ENCODE measurements at places on chromosomes 3 and 15.

DNA sequence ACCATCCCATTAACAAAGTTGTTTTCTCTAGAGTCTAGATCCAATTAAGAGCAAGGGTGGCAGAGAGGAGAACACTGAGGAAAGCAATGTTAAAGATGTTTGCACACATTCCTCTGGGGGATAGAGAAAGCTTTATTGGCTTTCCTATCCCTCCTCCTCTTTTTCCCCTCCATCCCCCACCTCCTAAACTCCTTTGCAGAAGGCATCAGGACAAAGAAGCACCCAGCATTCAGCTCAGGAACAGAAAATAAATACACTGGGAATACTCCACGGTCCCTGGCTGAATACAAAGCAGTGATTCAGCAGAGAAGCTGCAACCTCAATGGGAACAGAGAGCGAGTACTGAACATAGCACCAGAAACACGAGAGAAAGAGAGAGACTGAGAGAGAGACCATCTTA is 21.9 kb downstream of the LSAMP start:
- DNase-seq = no peak

GRCh38 chr3:168514252-168514651 is 418.5 kb upstream of the GOLIM4 start:
- no peak for DNase-seq

GRCh38 chr3:105771392-105771791 is 97.4 kb downstream of the CBLB start:
- no peak for DNase-seq

- DNase-seq = no peak
These were observed 49.0 kb downstream of the LARS2 start for GRCh38 chr3:45437383-45437782.

DNA sequence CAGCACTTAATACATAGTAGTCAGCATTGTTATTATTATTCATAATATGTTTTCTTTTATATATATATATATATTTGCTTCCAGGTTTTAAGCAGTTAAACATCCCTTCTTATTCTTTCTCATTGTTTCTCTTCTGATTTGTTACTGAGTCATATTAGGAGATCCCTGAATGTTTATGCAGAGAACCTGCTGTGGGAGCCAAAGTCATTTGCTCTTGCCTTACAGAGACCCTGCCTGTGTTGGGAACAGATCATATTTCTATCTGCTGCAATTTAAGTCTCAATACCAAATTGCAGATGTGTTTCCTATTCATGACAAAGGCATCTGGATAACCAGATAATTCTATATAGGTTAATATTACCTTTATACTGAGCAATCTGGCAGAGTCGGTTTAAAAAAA is 323.0 kb upstream of the UMPS start:
- no peak for DNase-seq

GRCh38 chr3:112377568-112378071 is 44.7 kb downstream of the CD200 start:
- no peak for DNase-seq

DNA sequence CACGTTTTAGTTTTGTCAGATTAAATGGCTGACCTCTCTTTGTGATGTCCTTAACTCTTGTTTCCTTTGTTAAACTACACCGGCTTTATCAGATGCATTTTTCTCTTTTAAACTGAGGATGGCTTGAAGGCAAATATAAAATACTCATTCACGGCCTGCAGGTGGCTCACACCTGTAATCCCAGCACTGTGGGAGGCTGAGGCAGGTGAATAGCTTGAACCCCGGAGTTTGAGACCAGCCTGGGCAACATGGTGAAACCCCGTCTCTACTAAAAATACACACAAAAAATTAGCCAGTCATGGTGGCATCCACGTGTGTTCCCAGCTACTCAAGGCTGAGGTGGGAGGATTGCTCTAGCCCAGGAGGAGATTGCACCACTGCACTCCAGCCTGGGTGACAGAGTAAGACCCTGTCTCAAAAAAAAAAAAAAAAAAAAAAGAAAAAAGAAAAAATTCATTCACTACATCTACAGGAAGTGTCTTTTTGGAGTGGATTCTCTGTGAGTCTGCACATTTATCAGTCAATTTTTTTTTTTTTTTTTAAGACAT is 34.7 kb upstream of the SACM1L start:
- no peak for DNase-seq

GRCh38 chr3:188320757-188321156 is 166.8 kb downstream of the LPP start:
- DNase-seq = no peak

GRCh38 chr15:51266656-51267050 is 71.7 kb downstream of the CYP19A1 start:
- no peak for DNase-seq

GRCh38 chr15:61084944-61085367 is 144.1 kb downstream of the RORA start:
- DNase-seq = peak; percentile 77

DNA sequence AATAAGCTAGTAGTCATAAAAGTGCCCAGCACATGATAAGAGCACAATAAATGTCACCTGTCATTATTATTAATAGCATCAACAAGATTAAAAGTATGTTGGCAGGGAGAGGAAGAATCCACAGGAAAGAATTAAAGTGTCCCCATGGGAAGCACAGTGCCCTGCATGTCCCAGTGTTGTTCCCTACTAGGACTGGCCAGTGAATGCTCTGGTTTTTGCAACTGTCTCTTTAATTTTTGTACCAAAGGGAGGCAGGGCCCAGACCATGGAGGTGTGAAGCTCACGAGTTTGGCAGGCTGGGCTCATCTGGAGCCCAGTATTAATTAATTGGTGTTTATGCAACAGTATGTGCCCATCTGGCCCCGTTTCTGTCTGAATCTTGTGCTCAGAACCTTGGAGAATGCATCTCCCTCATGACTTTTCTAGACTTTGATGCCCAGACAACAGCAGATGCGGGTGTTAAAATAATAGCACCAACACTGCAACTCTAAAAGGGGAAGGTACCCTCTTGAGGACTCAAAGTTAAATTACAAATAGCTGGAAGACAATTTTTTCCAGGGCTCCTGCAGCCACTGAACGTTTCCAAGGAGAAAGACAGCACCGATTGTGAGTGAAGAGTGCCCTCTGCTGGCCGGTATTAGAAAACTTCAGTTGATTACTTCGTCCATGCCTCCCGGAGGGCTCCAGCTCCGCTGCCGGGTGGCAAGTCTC is 71.9 kb upstream of the SPATA12 start:
- DNase-seq = peak; percentile 87

DNA sequence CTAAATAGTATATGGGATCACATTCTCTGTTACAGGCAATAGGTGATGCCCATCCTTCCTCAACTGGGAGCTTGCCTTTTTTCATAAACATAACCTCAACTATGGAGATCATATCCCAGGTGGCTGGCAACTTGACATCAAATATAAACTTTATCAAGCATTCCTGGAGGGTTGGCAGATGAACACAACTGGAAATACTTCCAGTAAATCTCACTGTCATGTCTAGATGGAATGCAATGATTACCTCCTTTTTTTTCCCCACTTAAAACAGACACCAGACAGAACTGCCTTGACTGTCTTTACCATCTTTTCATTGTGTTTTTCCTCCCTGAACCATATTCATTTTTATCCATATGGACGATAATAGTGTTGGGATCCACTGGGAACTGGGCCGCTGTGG is 43.1 kb upstream of the PFN2 start:
- no peak for DNase-seq

DNA sequence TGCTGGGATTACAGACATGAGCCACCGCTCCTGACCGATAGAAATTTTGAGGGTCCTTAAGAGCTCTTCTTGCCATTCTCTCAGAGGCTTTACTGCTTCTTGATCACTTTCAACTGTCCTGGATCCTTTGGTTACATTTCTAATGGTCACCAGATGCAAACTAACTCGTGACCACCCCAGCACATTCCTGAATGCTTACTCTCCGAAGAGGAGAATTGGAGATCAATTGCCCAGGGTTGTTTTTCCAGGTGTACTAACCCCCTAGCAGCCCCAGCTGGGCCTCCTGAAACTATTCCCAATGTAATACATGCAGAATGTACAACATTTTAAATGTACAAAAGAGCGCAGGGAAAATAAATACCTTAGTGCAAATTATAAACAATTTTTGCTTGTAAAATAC is 65.1 kb upstream of the TBL1XR1 start:
- DNase-seq = no peak

DNA sequence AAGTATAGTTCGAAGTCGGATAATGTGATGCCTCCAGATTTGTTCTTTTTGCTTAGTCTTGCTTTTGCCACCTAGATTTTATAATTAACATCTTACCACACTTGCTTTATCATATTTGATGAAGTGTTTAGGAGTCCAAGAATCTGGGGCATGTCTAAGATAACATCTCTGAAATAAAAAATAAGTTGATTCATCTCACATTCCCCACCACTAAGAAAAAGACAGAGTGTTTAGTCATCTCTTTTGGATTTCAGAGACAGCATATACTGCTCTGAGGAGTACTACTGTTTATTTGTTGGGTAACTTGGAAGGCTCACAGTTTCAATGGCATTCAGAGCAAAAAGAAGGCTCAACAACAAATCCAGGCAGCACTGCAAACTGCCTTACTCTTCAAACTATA is 324.2 kb upstream of the ATP11B start:
- DNase-seq = no peak

- no peak for DNase-seq
These were observed 72.2 kb downstream of the TOP2B start for GRCh38 chr3:25592510-25592968.

DNA sequence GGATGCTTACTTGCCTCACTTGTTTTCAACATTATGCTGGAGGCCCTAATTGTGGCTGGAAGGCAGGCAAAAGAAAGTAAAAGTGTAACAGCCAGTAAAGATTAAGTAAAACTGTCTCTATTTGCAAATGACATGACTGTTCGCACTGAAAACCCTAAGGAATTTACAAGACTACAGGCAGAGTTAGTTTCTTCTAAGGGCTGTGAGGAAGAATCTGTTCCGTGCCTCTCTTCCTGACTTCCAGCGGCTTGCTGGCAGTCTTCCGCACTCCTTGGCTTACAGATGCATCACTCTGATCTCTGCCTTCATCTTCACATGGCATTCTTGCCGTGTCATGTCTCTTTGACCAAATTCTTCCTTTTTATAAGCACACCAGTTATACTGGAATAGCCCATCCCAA is 86.1 kb downstream of the DLG1 start:
- no peak for DNase-seq

GRCh38 chr3:149813367-149814281 is 609 bp downstream of the RNF13 start:
- DNase-seq = peak; percentile 75

GRCh38 chr3:195407531-195408409 is 35.0 kb downstream of the ACAP2 start:
- DNase-seq = peak; percentile 58

DNA sequence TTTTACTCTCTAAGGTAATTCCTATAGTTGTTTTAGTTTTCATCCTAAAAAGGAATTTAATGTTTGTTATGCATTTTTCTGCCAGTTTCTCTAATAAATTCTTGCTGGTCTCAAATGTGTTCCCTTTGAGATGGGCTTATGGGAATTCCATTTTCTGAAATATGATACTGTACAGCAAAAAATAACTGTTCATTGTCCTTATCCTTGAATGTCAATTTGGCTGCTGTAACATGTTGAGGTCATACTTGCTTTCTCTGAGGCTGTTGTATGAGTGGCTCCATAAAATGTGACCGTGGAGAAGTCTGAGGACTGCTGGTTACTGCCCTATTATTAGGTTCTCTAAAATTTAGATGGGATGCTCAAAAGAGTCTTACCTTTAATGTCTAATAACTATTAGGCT is 266.5 kb downstream of the ADAMTS17 start:
- DNase-seq = no peak

DNA sequence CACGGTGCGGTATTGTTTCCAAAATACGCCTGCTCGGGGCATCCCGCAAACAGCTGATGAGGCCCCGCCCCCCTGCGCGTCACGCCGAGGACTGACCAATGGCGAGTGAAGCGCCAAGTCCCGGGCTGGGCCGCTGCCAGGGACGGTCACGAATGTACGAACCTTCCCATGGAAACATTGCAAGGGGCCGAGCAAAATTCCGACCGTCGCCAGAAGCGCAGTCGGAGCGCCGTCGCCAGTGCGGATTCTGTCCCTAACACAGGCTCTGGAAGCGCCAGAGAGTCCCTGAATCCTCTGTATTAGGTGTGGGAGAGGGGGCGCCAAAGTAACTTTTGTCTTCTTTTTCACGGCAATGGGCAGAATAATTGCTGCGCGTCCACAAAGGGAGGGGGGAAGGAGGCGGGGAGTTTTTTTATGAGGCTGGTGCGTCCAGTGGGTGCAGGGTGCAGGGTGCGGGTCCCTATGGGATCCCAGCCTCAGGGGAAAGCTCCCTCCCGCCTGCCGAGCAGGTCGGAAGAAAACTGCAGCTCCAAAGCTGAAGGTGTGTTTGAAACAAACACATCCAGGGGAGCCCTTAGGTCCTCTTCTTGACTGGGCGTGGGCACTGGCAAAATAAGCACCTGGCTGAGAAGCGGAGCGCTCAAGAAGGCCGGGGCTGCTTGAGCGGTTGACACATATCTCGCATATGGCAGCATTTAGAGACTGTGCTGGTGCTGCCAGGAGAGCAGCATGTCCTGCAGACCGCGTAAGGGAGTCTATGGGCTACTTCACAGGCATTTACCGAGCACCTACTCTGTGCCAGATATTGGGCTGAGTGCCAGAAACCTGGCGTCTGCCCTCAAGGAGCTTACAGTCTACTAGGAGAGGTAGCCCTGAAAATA is at the start of gene BMF:
BMF (minus strand) TSS at position 25 of the 881 bp plus-strand sequence. CDS start 2,793 bp downstream, outside the sequence.
- peak; percentile 99 for DNase-seq

DNA sequence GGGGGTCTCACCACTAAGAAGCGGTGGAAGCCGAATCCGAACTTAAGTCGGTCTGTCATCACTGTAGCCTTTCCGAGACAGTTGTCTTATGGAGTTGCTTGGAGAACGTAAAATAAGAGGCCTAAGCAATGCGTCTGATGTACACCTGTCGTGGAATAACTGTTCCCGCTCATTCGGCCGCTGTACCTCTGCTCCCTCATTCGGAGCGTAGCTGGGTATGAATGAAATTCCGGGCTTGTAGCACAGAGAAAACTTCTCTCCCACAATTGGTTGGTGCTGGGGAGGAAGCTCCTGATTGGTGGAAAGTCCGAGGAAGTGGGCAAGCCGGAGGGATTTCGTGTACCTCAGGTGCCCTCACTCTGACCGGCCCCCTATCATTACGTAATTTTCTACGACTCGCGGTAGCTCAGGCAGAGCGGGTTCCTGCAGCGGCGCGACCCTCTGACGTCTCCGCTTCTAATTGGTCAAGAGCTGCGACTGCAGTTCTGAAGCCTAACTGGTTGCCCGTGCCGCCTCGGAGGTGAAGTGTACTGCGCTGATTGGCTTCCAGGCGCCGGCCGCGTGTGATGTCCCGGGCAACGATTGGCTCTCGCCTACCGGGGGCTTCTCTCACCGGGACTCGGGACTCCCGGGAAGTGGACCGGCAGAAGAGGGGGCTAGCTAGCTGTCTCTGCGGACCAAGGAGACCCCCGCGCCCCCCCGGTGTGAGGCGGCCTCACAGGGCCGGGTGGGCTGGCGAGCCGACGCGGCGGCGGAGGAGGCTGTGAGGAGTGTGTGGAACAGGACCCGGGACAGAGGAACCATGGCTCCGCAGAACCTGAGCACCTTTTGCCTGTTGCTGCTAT is at the start of gene DNAJB11:
DNAJB11 (plus strand) TSS at position 625 of the 845 bp plus-strand sequence; CDS start at position 803, 178 bp downstream.
- peak; percentile 100 for DNase-seq

GRCh38 chr3:174495928-174496327 is 363.2 kb upstream of the NAALADL2 start:
- DNase-seq = no peak

GRCh38 chr15:65204931-65205660 is 6.2 kb downstream of the CILP start:
- no peak for DNase-seq

- peak; percentile 54 for DNase-seq
These were observed 209.2 kb upstream of the ZPLD1 start for GRCh38 chr3:102225407-102226132.

- DNase-seq = no peak
These were observed 392.8 kb downstream of the TIGIT start for GRCh38 chr3:114686621-114687020.

Measured in Karpas-422 (cell line).